Inflammatory macrophage (primary cell): ENCODE measurements at places on chromosomes 7 and 10.
A peak's percentile ranks its signal among the peaks of the same experiment; 100 is the strongest.

DNA sequence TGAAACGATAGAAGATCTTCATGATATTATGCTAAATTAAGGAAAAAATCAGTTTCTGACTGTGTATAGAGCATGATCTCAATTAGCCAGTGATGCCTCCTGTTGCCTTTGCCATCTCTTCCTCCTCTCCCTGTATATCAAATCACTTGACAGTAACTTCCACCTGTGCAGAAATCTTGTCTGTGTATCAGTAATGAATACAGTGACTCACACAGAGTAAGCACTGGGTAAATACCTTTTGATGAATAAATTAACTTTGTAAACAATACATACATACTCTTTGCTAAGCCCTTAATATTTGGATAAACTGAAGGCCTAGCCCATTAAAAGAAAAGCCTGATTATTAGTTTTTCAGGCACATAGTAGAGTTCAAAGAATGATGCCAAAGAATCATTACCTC is 610.6 kb upstream of the NRP1 start:
- no peak for DNase-seq

DNA sequence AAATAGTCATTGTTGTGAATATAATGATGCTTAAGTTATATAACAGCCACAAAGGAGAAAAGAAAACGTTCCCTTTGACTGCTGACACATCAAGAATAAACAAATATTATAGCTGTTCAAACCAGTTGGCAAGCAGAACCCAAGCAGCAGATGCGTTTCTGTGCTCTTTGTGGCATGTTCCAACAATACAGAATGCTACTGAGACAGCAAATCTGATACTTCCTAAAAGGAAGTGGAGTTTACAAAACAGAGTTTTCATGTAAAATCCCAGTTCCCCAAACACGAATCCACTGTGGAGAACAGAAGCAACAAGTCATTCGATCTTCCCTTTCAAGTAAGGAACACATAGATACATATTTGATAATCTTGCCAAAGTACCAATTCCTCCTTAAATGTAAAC is 170.9 kb upstream of the ASAH2 start:
- DNase-seq: peak; percentile 72

- no peak for DNase-seq
Observed at GRCh38 chr10:132394201-132394811, 2.7 kb upstream of the PWWP2B start.

GRCh38 chr7:18175801-18176450 is 148.3 kb upstream of the PRPS1L1 start:
- DNase-seq: no peak

DNA sequence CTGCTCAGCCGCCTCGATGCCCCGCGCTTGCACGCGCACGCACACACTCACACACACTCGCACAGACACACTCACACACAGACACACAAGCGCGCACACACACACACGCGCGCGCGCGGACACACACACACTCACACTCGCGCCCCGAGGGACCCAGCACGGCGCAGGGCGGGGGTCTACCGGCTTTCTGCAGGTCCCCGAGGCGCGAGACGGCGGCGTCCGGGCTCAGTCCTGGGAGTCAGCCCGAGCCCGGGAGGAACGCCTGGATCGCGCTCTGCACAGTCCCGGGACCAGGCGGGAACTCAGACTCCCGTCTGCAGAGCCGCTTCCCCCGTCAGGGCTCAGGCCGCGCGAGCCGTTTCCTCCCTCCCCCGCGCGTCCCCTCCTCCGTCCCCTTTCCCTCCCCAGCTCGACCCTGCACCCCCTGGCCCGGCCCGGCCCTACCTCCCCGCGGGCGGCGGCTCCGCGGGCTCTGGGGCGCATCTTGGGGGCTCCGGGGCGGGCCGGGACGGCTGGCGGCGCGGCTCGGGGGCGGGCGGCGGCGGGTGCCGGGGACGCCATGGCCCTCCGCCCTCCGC is 464 bp downstream of the DENND2A start:
- DNase-seq: peak; percentile 29

GRCh38 chr7:33965183-33965744 is 59.9 kb downstream of the BMPER start:
- DNase-seq: no peak

GRCh38 chr10:100901051-100901450 is 11.7 kb upstream of the SLF2 start:
- no peak for DNase-seq

DNA sequence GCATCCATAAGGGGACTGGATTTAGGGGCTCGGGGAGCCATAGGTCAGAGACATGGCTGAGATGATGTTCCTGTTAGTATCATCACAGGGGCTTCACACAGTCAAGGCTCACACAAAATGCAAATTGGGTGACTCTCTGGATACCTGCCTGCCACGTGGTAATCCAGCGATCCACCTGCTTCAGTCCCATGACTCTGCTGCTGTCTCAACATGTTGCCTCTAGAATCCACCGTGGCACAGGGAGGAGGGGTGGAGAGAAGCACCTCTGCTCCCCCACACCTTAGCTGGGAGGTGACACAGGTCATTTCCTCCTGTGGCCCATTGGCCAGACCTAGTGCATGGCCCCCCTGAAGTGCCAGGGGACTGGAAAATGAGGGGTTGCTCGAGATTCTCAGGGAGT is 83.1 kb downstream of the CDH23 start:
- DNase-seq: no peak

- peak; percentile 75 for DNase-seq
Observed at GRCh38 chr10:109978481-109978880, 29.3 kb upstream of the ADD3 start.
